Renal pelvis (tissue), 12 donors: ENCODE measurements at places on chromosomes 1 and 21.

- DNase-seq = no peak
Measured at GRCh38 chr1:116569776-116570357, 959 bp downstream of the CD58 start.

DNA sequence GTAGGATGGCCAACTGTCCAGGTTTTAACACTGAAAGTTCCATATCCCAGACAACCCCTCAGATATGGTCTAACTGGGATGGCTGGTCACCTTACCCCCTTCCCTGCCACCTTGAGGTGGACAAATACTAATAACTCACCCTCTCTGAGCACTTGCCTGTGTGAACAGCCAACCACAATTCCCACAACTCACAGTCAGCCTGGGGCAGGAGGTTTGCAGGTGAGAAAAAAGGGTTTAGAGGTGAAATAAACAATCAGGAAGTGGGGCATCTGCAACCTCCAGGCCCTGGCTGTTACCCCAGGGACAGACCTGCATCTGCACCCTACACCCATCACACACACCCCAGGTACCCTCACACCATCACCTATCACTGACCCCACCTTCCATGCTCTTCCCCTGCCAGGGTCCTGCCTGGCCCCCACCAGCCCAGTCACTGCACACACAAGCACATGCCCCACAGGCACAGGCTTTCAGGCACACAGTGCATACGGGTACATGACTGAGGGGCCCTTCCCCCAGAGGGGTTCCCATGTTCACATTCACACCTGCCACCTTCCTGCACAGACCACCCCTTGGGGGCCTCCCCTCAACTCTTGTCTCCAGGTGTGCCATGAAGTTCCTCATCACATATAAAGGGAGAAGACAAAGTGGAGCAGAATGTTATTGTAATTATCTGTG, 679.5 kb downstream of the MATN1 start:
- no peak for DNase-seq

- DNase-seq = no peak
Measured at GRCh38 chr1:91572044-91572443, 71.4 kb downstream of the CDC7 start.

- DNase-seq = no peak
Measured at GRCh38 chr21:22056904-22057303, 1058.7 kb downstream of the NCAM2 start.

GRCh38 chr1:14443164-14443787, 155.2 kb upstream of the KAZN start:
- no peak for DNase-seq

DNA sequence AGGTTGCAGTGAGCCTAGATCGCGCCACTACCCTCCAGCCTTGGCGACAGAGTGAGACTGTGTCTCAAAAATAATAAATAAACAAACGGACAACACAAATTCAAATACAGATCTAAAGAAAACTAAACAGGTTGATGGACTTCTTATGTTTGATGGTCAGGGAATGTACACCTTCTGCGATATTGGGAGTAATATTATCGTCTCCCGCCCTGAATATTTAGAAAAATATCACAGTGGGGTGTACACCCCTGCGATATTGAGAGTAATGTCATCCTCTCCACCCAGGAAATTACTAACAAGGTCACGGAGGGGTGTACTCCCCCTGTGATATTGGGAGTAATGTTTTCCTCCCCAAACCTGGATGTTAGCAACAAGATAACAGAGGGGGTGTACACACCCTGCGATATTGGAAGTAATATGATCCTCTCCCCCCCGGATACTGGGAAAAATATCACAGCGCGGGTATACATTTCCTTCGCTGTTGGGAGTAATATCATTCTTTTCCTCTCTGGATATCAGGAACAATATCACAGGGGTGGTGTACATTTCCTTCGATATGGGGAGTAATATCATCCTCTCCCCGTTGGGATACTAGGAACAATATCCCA, 1.4 kb upstream of the CFAP298 start:
- no peak for DNase-seq

- DNase-seq = no peak
Measured at GRCh38 chr1:37663426-37664000, 28.8 kb upstream of the CDCA8 start.

DNA sequence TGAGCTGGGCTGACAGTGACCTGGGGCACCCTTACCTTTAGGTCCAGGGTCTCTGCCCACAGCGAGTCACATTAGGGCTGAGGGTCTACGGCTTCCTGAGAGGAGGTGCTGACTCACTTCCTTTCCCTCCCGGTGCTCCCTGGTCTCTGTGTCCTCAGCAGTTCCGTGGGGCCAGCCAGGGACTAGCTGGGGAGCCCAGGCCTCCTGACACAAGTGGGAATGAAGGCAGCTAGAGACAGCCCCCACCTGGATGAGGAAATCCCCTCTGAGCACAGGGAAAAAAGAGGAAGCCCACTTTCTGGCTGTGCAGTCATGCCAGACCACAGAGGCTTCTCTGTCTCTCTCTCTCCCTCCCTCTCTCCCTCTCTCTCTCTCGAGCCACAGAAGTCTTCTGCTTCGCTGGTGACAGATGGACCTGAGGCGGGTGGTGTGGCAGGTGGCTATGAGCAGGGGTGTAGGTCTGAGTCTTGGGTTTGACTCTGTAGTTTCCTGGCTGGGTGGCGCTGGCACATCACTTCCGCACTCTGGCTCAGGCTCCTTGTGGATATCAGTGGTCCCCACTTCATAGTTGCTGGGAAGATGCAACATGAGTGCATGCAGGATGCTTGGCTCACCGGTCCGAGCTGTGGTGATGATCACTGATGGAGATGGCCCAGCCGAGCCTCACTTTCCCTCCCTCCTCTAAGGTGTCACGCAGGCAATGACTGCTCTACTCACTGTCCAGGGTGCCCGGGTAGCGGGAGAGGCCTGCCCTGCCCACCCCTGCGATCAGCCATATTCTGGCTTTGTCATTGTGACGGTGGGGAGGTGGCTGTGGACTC, 3.5 kb downstream of the SLC66A1 start:
- no peak for DNase-seq

DNA sequence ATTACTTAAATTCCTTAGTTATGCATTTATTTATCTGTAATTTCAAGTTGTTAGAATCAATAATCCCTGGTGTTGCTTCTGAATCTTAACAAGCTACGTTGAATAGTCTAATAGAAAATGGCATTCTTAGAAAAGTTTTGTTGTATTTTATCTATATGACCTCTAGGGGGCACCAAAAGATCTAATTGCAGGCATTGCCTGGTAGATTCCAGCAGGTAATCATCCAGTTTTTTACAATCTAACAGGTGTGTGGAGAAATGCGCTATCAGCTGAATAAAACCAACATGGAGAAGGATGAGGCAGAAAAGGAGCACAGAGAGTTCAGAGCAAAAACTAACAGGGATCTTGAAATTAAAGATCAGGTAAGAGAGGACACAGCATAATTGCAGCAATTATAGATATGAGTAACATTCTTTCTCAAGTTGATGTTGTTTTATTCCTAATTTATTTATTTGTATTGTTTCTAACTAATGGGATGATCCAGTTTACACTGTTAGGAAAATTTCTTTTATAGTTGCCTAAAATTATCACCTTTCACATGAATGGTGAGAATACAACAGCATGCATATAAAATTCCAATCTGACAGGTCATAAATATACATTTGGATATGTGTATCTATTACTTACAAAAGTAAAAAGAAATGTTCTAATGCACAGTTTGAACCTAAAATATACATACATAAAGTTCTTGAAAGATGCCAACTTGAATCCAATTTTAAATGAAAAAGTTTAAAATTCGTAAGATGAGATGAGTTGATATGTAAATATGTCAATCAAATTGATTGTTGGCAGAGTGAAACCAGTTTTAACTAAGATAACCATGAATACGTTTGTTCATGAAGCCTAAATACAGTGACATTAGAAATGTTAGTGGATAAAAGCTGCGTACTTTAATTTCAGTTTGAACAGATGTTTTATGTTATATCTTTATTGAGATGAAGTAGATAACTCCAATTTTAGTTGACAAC, 88.4 kb downstream of the SDCCAG8 start:
- peak; percentile 42 for DNase-seq
